ENCODE measurements at places on chromosomes 1 and 21.

GRCh38 chr1:27666791-27667254 is 5.2 kb downstream of the IFI6 start:
- no peak for DNase-seq

DNA sequence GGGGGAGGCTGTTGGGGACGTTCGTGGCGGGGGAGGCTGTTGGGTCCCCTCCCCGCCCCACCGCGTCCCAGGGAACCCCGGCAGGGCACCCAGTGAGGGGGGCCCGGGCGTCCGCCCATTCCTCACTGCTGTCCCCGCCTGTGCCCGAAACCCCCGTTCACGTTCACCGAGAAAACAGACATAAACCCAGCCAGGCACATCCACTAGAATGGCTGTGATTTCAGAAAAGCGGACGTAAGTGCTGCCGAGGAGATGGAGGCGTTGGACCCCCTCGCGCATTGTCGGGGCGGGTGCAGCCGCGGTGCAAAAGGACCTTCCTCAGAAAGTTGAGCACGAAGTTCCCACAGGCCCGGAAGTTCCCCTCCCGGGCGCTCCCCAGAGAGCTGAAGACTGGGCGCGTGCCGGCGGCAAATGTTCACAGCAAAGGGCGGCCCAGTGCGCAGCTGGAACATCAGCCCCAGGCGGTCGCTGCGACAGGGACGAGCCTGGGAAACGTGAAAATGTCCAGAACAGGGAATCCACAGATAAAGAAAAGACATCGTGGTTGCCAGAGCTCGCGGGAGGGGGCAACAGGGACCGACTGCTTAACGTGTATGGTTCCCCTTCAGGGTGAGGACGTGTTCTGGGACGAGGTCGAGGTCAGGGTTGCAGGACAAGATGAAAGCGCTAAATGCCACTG is 18.5 kb upstream of the SAMD11 start:
- no peak for DNase-seq

- DNase-seq: no peak
Measured at GRCh38 chr1:7595336-7595735, 175.8 kb upstream of the VAMP3 start.

DNA sequence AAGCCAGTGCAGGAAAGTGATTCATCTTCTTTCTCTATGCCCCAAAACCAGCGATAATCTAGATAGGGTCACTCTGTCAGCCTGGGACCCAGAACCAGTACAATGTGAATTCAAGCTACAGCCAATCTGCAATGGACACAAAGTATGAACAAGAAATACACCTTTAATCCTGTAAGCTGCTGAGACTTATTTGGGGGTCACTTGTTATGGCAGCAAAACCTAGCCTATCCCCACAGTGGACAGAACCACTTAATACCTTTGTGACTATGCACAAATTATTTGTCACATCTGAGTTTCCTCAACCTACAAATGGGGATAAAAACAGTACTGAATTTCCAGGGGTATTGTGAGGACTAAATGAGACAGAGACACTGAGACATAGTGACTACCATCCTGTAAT is 50.0 kb downstream of the TMCO4 start:
- DNase-seq: no peak

DNA sequence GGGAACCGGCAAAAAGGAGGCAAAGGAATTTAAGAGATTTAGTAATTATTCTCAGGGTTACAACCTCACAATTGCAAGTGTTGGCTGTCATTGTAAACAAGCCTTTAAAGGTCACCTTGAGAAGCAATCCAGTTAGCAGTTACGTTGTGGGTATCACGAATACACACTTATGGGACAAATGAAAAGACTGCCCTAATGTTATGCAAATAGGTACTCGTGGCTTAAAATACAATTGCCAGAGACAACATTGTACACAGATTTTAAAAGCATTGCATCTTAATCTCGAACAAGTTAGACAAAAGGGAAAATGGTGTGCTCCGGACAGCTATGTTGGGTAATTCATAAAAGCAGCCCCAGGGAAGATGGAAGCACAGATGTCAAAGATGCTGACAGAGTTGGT is 120.5 kb upstream of the ZC3H12A start:
- DNase-seq: no peak

GRCh38 chr1:218394416-218394815 is 49.3 kb downstream of the TGFB2 start:
- DNase-seq: no peak

GRCh38 chr1:66271904-66272254 is 262.1 kb upstream of the SGIP1 start:
- no peak for DNase-seq

DNA sequence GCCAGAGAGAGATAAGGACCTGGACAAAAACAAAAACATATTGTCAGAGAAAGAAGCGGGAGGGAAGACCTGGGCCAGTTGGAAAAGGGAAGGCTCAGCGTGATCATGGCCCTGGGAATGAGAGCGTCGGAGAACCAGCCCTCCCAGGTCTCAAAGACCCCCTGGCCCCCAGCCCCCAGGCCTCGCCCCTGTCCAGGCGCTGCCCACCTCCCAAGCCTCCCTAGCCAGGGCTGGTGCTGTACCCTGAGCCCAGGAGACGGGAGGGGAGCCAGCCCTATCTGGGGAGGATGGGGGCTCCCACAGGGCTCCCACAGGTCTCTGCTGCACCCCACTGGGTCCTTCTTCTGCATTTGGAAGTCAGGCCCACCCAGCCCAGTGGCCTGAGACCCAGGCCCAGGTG is 15.1 kb downstream of the CHD5 start:
- DNase-seq: no peak

Measured in cortex of kidney (tissue), 1 donor.